ENCODE measurements at places on chromosomes 13 and 19.

GRCh38 chr13:111005808-111006505 is 91.1 kb upstream of the ANKRD10 start:
- DNase-seq = no peak

DNA sequence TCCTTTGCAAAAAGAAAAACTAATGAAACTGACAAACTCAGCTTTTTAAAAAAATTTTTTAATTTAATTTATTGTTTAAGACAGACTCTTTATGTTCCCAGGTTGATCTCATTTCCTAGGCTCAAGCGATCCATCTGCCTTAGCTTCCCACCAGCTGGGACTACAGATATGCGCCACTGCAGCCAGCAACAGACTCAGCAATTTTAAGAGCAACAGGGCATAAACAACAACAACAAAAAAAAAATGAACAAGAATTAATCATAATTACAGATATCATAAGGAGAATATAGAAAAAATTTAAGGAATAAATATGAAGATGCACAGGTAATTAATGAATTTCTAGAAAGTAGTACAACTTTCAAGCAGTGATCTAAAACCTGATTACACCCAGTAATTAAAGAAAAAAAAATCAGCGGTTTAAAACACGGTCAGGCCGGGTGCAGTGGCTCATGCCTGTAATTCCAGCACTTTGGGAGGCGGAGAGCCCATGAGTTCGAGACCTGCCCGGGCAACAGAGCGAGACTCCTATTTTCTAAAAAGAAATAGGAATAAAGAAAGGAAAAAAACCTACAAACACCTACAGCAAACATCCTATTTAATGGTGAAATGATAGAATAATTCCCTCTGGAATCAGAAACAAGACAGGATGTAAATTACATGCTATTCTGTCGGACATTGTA is 1.4 kb downstream of the ZNF699 start:
- no peak for DNase-seq

DNA sequence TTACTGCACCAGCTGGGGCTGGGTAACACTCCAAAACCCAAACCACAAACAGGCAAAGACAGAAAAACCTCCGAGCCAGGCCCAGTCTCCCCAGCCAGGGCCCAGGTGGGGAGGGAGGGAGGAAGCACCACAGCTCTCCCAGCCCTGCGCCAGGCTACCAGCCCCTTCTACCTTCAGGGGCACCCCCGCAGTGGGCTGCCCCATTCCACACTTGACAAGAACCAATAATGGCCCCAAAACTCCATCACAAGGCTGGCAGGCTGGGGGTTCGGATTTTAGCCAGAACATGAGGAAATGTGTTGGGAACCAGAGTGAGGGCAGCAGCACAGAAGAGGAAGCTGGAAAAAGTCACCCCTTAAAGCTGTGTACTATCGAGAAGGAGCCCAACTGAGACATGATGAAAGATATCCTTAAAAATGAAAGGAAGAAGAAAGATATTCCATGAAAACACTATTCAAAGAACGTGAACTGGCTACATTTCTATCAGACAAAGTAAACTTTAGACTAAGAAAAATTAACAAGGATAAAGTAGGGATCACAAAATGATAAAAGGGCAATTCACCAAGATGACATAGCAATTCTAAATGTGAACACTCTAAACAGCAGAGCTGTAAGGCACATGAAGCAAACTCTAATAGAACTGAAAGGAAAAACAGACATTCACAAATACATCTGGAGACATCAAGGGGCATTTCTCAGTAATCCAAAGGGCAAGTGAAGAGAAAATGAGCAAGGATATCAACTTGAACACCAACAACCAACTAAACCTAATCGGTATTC is 12.9 kb downstream of the TUBGCP3 start:
- no peak for DNase-seq

DNA sequence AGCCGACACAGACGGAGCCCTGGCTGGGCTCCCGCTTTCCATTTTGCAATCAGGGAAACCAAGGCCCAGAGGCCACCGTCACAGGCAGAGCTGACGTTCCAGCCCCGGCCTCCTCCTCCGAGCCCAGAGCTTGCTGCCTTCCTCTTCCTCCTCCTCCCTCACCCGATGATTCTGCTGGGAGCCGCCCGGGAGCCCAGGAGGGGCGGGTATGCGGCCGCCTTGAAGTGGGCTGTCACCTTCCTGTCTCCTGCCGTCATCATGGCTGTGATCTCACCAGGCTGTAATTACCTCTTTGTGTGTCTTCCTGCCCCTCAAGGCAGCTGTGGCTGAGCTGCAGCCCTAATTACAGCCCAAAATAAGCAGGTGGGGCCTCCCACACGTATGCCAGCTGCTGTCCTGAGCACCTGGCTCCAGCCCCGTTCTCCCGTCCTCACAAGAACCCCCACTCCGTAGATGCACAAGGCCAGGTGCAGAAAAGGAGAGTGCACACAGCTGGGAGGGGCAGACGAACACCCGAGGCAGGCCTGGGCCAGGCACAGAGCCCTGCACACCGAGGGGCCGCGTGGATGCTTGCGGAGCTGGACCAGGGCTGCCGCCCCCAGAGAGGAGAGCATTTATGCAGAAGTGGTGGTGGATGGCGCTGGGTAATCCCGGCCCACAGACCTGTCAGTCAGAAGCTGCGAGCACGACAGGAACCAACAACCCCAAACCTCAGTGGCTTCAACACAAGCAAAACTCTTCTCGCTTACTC is 4.0 kb downstream of the TPGS1 start:
- DNase-seq = peak; percentile 85

DNA sequence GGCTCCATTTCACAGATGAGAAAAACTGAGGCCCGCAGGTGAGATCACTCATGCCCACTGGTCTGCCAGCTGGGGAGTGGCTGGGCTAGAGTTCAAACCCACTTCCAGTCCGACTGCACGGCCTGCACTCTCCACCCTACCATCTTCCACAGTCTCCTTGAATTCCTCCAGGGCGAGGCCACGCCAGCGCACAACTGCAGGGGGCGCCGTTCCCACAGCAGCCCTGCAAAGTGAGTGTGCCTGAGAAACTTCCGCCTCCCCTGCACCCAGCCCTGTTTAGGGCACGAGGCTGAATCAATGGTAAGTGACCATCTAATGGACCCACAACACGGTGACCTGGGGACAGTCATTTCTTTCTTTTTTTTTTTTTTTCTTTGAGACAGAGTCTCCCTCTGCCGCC is 829 bp upstream of the ATCAY start:
- DNase-seq = no peak
